AML-193 (cell line): ENCODE measurements at places on chromosomes 7 and 10.

DNA sequence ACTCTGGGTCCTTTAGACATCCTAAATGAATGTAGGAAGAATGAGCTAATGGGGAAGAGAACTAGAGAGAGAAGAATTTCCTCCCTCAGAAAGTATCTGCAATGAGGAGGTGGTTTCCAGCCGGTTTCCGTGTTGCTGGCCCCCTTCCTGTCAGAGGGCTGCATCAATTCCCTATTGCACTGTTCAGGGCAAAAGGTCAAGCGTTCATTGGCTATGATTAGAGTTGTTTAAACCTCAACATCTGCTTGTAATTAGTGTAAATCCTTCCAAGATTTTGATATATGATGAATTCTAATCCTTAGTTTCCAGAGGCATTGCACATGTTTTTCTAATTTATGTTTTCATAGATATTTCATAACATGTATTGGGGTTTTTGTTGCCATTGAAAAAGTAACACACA lies 107.3 kb upstream of the SGCE start:
- no peak for DNase-seq

DNA sequence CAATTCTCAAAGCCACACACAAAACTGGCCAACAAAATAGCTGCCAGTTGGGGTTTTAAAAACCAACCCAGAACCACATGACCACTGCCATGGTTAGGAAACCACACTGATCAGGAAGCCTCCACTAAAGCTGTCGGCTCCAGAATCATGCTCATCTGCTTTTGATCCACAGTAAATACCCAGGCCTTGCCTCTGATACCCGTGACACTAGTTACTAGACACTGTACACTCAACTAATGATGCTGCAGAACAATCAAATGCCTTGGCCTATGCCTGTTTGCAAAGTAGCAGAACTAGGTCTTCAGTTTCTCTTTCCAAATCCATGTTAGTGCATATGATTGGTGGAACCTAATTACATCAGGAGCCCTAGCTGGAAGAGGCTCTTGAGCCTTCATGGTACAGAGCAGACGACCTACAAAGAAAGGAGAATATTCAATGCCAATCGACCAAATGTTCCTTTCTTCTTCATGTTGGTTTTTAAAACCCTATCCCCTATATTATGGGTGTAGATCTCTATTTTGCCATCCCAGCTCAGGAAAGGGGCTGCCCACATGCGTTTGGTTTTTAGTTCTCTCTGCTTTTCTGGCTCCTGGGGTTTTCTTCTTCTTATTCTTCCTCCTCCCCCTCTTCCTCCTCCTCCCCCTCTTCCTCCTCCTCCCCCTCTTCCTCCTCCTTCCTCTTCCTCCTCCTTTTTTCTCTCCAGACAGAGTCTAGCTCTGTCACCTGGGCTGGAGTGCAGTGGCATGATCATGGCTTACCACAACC lies 76.6 kb downstream of the CNNM2 start:
- DNase-seq: no peak

- DNase-seq: no peak
Observed at GRCh38 chr7:121873289-121874194, 581 bp downstream of the PTPRZ1 start.

GRCh38 chr10:26573674-26574073 lies 123.8 kb upstream of the PDSS1 start:
- DNase-seq: no peak

DNA sequence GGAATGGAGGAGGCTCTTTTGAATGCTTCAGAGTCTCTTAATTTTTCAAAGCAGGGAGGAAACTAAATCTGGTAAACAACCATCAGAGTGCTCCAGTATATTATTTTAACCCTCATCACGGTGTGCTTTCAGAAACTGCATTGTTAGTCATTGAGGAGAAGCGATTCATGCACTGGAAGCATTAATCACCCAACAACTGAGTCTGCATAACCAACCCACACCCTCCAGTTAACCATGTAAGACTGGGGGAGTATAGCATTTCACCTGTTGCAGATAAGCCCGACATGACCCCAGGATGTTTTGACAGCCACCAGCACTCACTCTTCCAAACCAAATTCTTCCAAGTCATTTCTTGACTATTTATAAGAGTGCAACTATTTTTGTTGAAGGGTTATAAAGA lies 257.6 kb downstream of the GATA3 start:
- no peak for DNase-seq

- peak; percentile 4 for DNase-seq
Observed at GRCh38 chr7:14754631-14755030, 147.9 kb downstream of the DGKB start.

GRCh38 chr7:118195837-118196474 lies 12.0 kb downstream of the LSM8 start:
- peak; percentile 61 for DNase-seq

- no peak for DNase-seq
Observed at GRCh38 chr10:95425592-95426465, 135.0 kb upstream of the PDLIM1 start.

- no peak for DNase-seq
Observed at GRCh38 chr7:48130658-48131108, 40.6 kb upstream of the ABCA13 start.

GRCh38 chr7:30351724-30352123 lies 67.3 kb downstream of the ZNRF2 start:
- DNase-seq: no peak

GRCh38 chr10:963655-964054 lies 24.6 kb upstream of the GTPBP4 start:
- no peak for DNase-seq

- no peak for DNase-seq
Observed at GRCh38 chr10:15570738-15571339, 148.9 kb downstream of the ITGA8 start.

DNA sequence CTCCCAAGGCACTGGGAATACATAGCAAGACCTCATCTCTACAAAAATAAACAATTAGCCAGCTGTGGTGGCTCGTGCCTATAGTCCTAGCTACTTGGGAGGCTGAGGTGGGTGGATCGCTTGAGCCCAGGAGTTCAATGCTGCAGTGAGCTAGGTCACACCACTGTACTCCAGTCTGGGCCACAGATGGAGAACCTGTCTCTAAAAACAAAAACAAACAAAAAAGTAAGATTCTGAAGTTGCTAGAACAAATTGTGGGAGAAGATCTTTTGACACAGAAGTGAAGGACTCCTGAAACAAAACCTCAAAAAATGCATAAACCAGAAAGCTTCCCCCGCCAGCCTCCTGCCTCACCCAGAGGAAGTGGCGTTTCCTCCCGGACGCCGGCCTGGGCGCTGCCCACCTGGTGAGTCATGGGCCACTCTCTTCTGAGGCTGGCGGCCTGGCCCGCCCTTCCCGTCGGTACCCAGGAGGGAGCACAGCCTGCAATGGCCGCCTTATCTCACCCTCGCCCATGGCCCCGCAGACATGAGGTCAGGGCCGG lies 25.4 kb upstream of the ELN start:
- DNase-seq: peak; percentile 45

DNA sequence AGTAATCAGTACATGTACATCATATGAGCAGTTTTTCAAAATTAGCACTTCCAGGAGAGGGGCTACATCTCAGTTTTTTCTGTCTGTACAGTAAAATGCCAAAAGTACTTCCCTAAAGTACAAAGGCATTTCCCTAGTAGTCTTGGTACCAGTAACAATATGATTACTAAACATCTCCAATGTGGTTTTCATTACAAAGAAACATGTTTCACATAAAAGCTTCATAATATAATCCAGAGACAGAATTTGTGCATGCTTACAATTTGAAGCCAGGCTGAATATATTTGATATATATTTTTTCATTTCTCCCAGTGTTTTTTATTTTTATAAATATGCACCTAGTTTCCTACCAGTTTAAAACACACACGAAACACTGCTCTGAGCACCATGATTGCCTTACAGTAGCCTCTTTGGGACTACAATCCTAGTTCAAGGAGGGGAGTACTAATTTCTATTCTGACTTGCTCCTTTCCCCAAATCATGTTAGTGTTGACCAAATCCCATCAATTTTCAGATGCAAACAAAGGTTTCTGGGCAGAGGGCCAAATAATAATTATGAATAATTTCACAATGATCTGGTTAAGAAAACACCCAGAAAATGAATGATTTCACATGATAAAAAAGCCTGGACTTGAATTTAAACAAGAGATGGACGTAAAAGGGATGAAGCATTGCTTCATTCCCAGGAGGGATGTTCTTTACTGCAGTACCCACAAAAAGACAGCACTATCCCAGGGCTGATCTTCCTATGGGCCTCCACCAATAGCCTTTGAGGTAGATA lies 201.3 kb downstream of the SLC25A13 start:
- no peak for DNase-seq

- DNase-seq: no peak
Observed at GRCh38 chr10:6002809-6003510, 25.6 kb upstream of the IL15RA start.

GRCh38 chr10:51832652-51833383 lies 133.4 kb upstream of the CSTF2T start:
- no peak for DNase-seq

- no peak for DNase-seq
Observed at GRCh38 chr7:75599244-75599781, 107.2 kb downstream of the SPDYE5 start.

DNA sequence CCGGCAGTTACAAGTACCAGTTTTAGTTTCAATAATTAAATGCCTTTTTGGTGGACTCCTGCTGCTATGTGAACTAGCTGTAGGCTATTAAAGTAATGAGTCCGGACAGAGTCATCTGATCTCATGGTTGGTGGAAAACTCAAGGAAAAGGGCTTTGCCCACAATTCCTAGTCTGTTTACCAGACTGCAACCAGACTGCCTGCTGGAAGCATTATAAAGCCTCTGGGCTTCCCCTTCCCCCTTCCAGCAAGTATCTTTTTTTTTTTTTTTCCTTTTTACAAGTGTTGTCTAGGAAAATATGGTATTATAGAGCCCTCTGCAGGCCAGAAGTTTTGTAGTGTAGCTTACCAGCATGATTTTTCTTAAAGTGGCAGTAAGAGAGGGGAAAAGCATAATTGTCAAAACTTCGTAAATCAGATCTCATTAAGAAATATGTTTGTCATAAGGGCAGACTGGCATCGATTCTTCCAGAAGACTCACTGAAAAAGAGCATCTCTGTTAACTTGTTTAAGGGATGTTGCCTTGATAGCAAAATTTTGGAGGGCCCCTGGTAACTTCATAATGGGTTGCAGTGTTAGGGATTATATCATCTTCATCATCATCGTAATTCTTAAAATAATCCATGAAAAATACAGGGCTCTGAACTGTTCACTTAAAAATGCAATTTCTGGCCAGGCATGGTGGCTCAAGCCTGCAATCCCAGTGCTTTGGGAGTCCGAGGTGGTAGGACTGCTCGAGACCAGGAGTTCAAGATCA lies 181.3 kb downstream of the TAX1BP1 start:
- peak; percentile 55 for DNase-seq

DNA sequence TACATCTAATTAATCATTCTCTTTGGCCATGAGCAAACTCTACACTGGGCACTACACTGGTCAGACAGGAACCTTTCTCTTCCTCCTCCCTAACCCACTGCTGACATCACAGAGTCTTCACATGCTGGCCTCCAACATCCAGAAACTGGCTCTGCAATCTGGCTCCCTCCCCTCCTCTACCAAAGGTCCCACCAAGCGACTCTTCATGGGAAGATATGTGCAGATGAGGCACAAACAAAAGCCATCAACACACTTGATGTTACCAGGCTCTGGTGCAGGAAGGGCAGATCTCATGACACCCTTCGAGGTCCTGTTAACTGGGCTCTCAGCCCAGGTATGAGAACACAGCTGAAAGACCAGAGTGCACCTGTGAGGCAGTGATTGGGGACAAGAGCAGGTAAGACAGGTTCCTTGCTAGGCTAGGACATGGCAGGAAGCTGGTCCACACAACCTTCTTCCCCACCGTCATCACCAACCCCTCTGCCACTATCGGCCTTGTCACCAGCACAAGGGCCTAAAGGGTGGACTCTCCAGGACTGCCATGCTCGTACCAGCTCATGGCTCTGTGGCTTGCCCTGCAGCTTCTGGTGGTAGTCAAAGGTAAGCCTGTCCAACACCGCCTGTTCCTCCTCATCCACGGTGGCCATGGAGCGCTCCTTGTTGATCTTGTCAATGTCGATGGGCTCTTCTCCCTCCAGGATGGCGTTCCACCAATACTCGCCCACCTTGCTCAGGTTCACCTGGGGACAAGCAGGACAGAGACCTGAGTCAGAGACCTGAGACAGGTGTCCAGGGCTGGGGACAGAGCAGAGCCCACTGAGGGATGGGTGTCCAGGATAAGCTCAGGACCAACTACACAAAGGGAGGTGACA lies 66.6 kb upstream of the CAMK2B start:
- no peak for DNase-seq

- peak; percentile 63 for DNase-seq
Observed at GRCh38 chr10:119750391-119751230, 24.8 kb downstream of the INPP5F start.

DNA sequence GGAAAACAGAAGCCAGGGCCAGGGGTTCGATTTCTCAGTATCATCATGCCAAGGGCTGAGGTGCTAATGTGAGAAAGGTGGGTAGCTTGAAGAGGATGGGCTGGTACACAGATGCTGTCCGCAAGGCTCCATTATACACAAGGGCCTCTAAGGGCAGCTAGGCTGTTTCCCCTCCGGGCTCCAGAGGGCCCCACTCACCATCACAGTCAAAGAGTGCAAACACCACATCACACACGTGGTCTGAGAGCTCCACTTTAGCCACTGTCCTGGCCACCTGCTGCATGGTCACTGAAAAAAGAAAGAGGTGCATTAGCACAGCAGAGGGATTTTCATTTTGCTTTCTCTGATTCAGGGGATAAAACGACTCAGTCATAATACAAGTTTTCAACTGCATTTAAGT lies 20.9 kb upstream of the DNAJB12 start:
- DNase-seq: peak; percentile 3
